ENCODE measurements at places on chromosomes 4 and X. TPM values are rescaled to one million over a fixed set of nuclear protein-coding genes. Genes with fewer than 3 reads are reported as not detected.

INPP4B gene
- total RNA-seq: 14.8 TPM

DNA sequence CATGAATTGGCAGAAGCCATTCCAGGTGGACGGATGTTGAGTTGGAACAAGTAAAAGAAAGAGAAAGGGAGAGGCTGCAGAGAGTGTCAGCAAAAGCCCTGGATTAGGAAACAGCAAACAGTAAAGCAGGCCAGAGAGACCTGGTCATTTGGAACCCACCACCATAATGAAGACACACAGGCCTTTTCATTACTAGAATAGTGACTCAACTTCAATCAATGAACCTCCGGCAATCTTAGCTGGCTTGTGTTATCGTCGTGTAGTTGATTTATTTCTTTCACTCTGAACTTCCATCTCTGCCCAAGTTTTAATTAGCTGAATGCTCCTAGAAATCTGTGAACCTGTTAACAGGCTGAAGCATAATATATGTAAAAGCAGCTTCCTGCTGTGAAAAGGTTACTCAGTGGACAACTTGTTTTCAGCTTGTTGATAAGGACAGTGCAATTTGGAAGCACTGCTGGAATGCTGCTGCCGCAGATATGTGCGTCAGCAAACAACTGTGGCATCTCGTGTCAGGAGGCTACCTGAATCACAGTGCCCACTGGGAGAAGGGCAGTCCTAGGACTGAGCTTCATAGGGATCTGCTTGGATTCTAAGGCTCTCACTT, 68.8 kb downstream of the SPANXN4 start:
- DNase-seq: no peak

DNA sequence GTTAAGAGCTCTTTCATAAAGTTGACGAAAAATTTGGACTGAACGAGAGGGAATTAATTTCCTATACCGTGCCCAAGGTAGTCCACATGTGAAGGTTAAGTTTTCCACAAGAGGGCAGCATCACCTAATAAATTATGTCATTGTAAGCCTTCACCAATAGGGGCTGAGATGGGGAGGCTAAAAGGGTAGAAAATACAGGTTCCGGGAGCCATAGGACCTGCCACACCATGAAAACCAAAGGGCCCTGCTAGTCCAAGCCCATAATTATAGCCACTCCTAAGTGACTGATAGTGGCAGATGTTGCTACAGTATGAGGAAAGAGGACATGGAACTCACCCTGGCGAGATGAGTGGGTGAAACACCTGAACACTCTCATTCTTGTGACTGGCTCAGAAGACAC, 122.2 kb downstream of the SHROOM4 start:
- DNase-seq: no peak

ZC4H2 gene
- total RNA-seq: 12.9 TPM

DNA sequence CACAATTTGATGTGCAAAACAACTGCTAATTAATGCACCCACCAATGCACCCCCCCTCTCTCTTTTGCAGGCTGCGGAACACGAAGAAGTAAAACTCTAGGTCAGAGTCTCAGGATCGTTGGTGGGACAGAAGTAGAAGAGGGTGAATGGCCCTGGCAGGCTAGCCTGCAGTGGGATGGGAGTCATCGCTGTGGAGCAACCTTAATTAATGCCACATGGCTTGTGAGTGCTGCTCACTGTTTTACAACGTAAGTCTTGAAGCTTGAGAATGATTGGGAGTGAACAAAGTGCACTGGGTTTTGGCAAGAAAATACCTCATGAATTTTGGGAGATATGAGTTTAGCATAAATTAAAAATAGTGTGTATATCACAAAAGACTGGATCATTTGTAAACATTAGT, 28.9 kb downstream of the TMPRSS11E start:
- no peak for DNase-seq

Measured in right atrium auricular region (tissue), 2 donors.